ENCODE measurements at places on chromosomes 12 and 14.
A peak's percentile ranks its signal among the peaks of the same experiment; 100 is the strongest.

DNA sequence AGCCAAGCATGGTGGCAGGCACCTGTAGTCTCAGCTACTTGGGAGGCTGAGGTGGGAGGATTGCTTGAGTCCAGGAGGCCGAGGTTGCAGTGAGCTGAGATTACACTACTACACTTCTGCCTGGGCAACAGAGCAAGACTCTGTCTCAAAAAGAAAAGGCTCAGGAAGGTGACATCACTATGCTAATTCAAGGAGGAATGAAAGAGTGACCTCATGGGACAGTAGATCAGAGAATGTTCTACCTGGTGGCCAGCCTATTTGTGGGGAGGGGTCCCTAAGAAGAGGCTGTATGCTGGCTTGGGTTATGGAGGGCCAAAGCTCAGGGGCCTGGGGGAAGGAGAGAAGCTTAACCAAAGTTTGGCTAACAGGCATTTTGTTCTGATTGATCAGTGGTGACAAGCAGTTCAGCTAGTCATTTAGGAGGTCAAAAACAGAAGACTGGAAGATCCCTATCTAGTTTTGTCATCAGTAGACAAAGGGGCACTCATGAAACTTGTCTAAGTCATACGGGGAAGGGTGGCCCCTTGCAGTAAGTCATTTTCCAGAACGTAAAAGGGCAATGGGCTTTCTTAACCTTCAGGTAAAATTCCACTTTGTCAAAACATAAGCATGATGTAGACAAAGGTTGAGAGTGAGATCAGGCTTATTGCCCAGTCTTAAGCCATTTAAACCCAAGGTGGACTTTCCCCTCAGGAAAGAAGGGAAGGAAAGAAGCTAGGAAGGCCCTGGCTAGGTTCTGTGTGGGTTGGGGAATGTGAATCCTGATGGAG is 60.8 kb upstream of the EEA1 start:
- no peak for DNase-seq

DNA sequence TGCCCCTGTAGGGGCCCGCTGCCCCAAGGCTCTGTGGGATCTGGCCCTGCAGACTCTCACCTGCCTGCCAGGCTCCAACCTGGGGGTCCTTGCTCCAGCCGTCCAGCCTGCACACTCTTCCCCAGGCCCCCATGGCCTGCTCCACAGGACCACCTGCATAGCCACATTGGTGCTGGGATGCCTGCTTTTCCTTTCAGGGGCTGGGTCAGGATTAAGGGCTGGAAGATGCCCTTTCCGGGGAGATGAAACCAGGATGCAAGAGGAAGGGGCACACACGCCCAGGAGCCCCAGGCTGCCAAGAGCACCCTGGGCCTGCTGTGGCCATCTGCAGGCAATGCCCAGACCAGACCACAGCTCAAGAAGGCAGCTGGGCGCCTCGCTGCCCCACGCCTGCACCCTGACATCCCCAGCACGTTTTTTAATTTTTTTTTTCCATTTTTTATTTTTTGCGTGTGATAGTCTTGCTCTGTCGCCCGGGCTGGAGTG is 15.0 kb downstream of the BAG5 start:
- DNase-seq: no peak

DNA sequence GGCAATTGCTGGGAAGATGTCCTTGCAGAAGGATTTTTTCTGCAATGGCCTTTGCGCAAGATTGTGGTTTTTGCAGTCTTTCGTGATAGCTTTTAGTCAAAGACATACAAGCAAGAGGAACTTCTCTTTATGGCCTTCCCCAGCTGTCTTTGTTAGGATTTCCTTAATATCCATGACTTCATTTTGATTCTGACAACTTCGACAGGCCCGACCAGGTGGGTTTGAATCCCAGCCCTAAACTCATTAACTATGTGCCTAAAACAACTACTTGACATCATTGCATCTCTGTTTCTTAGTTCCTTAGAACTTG is 13.3 kb upstream of the VRK1 start:
- no peak for DNase-seq

- DNase-seq: no peak
Measured at GRCh38 chr14:61003571-61003970, 22.5 kb downstream of the SLC38A6 start.

DNA sequence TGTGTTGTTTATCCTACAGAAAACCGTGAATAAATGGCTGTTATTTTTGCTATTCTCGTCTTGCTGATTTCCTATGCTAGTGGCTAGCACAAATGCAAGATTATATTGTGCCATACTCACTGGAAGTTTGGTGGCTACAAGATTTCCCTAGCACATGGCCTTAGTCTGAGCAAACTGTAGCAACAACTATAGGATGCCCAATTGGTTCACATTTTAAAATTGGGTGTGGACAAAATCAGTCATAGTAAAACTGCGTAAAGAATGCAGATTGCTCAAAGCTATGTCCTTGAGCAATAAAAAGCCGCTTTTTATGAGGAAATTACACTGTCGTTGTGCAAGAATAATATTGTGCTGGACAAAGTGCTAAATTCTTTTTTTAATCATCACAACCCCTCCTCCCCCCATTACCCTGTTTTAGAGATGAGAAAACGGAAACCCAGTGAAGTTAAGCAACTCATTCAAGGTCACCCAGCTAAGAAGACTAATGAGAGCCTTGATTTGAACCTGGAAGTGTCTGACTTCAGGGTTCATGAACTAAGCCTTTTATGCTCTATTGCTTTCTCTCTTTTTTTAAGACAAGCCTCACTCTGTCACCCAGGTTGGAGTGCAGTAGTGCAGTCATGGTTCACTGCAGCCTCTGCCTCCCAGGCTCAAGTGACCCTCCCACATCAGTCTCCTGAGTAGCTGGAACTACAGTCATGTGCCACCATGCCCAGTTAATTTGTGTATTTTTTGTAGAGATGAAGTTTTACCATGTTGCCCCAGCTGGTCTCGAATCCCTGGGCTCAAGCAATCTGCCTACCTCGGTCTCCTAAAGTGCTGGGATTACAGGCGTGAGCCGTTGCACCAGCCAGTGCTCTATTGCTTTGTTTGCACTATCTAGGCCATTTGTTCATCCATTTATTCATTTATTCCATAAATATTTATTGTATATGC is 73.6 kb downstream of the SRGAP1 start:
- DNase-seq: no peak

DNA sequence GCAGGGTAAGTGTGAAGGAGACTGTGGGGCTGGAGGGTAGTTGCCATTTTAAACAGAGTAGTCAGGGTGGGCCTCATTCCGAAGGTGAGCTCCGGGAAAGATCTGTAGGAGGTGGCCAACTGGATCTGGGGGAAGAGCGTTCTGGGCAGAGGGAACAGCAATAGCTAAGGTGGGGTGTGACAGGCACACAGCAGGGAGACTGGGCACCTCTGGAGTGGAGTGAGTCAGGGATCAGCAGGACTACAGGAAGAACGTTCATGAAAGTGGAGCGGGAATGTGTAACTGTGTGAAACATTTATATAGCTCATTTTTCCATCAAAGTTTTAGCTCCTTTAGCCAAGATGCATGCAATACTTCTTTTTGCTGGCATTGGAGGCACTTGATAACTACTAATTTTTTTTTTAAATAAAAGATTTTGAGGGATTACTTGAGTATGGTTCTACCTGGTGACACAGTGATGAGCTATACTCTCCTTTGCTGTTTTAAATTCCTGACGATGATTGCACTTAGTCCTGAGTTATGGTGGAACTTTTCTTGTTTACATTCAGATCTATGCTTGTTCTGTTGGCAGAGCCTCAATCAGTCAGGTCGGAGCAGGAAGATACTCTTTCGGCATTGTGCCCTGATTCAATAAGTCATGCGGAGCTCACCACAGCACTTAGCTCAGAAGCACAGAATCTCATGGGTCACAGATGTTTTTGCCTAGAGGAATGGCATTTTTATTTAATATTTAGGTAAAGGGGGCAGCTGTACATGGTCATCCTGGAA is 106.4 kb downstream of the WIF1 start:
- no peak for DNase-seq

DNA sequence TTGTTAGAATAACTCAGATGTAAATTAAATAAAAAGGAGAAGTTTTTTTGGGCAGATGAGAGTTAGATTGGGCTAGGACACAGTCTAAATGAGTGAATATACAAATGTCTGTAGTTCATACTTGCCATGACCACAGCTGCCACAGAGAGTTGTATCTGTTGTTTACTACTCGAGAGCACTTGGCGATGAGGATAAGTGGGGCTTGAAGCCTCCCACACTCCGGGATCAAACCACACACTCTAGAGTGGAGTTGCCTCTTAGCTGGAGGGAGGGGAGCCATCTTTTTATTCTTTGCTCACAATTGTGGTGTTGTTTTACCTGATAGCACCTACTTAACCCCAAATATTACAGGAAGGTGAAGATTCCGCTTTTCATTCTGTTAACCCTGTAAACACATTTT is 27.5 kb downstream of the BEST3 start:
- DNase-seq: no peak

- DNase-seq: no peak
Measured at GRCh38 chr12:20567413-20567812, 127.7 kb upstream of the SLCO1C1 start.

GRCh38 chr14:77580477-77580876 is 36.0 kb downstream of the SPTLC2 start:
- peak; percentile 13 for DNase-seq

- DNase-seq: no peak
Measured at GRCh38 chr14:105201925-105202513, 20.9 kb upstream of the NUDT14 start.

DNA sequence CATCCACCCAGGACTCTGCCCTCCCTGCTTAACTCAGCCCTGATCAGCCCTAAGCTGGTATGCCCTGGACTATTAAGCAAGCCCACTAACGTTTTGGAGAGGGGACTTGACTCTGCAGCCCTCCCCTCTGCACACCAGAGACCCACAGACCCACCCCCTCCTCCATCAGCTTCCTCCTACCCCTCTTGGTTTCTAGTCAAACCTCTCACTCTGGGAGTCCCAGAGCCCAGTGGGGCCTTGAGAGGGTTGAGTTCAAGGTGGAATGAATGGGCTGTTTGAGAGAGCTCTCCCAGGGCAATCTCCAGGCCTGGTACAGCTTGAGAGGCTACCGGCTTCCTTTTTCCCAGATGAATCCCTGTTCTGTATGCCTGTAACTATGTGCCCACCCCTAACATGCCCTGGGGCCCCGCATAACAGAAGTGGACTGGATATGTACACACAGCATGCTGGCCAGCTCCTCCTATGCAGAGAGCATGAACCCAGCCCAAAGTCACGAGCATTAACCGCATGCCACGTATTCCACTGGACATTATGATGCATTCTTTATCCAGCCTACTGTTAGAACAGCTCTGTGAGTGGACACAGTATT is 43.6 kb downstream of the IRF2BPL start:
- DNase-seq: no peak

GRCh38 chr14:105411017-105411941 is 8.3 kb upstream of the MTA1 start:
- DNase-seq: no peak

GRCh38 chr12:107536613-107537012 is 149.0 kb upstream of the PWP1 start:
- no peak for DNase-seq

GRCh38 chr12:85448548-85449139 is 168.6 kb downstream of the ALX1 start:
- DNase-seq: no peak

GRCh38 chr14:50928002-50928635 is 16.2 kb downstream of the PYGL start:
- no peak for DNase-seq

GRCh38 chr14:91980157-91980556 is 32.7 kb upstream of the FBLN5 start:
- no peak for DNase-seq

GRCh38 chr12:113278633-113279032 is 56.3 kb downstream of the SLC8B1 start:
- no peak for DNase-seq

DNA sequence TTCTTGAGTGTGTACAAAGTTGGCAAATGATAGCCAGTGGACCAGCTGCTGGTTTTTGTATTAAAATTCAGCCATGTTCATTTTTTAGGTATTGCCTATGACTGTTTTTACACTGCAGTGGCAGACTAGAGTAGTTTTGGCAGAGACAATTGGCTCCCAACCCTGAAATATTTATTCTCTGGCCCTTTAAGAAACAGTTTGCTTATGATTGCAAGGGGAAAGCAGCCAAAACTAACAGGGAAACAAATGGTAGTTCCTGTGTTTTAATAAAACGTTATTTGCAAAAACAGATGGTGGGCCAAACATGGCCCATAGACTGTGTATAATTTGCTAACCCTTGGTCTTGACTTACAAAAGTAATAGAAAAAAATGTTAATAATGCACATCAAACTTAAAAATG is 110.2 kb downstream of the ALX1 start:
- no peak for DNase-seq

DNA sequence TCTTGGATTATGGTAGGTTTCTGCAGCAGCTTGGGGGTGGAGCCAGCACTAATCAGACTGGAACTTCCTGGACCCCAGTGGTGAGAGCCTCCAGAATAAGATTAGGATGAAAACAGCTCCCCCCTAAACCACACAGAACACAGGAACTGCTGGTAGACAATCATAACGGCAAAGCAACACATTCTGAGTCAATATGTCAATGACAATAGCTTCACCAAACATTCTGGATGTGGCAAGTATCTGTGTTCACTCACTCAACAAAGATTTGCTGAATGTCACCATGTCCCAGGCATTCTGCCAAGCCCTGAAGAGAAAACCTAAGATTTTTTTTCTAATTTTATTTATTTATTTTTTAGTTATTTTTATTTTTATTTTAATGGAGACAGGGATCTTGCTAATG is 65.2 kb downstream of the LRRC74A start:
- DNase-seq: no peak

GRCh38 chr12:60210756-60211155 is 614.9 kb downstream of the SLC16A7 start:
- DNase-seq: no peak

- no peak for DNase-seq
Measured at GRCh38 chr12:132199101-132199500, 54.8 kb downstream of the NOC4L start.

DNA sequence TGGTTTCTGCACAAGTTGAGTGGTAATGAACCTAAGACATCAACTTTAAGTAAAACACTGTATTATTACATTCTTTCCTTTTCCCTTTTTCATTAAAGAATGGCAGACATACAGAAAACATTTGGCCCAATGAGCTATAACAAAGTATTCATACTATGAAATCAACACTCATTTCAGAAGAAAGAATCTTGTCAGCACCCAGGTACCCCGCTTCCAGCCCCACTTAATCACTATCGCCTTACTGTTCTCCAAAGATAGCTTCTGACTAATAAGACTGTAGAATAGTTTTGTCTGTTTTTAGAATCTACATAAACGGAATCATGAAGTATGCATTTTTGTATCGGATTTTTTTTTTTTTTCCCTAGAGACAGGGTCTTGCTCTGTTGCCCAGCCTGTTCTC is 9.5 kb downstream of the CNTN1 start:
- DNase-seq: no peak

GRCh38 chr14:74402401-74403251 is 23.4 kb downstream of the SYNDIG1L start:
- no peak for DNase-seq

DNA sequence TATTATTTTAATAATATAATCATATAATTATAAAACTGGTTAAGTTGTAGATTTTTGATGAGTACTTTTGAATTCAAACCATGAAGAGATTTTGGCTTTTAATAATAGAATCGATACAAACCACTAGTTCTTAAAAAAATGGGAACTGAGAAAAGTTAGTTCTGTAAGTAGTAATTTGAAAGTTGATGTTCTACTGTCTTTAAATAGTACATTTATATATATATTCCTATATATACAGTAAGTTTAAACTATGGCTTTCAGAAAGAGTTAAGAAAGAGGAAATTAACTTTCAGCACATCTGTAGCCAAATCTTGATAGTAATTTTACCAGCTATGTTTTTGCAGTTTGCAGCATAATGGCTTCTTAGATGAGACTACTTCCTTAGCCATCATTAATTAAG is 7.8 kb downstream of the LRRK2 start:
- no peak for DNase-seq

- peak; percentile 0 for DNase-seq
Measured at GRCh38 chr14:46940611-46941010, 289.0 kb upstream of the RPL10L start.

Measured in hindlimb muscle (tissue), 1 donor.